Cardiac septum (tissue), 1 donor: ENCODE measurements at places on chromosomes 5 and 9. TPM values are rescaled to one million over a fixed set of nuclear protein-coding genes. Genes with fewer than 3 reads are reported as not detected.

LVRN gene
- total RNA-seq, result 0.27 TPM

ECSCR gene
- 20.1 TPM for total RNA-seq

DNA sequence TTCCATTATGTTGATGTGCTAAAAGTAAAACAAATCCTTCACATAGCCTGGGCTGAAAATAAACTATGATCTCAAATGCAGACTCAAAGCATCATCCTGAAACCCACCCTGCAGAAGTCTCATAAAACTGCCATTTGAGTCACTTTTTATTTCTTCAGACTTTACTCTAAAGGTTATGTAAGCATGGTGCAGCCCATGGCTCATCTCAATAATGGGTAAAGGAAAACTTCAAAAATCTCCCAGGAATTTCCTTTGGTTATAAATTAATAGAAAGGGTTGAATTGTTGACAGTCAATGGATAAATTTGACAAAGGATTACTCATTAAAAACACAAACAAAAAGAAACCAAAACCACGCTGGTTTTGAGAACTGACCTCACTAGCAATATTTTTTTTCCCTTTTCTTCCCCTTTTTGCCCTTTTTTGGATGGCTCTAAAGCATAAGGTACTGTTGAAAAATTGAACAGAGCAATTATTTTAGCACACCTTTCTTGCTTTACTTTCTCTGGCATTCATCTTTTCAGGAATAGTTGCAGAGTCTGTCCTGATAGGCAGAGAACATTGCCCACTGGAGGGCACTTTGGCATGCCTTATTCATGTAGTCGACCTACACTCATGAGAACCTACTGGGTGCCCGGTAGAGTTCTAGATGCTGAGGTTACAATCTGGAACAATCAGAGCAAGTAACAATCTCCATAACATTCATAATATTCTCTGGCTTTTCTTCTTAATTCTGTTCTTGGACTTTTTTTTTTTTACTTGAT is 191.4 kb downstream of the TMEM167A start:
- DNase-seq, result no peak

- no peak for DNase-seq
These were observed 820.1 kb downstream of the CDH12 start for GRCh38 chr5:22033066-22033465.

- DNase-seq, result no peak
These were observed 89.6 kb downstream of the CCDC171 start for GRCh38 chr9:15642369-15642962.

GRCh38 chr5:139768807-139769465 is 26.7 kb upstream of the PSD2 start:
- DNase-seq, result no peak

- peak; percentile 4 for DNase-seq
These were observed 64.0 kb upstream of the PPP1R26 start for GRCh38 chr9:135415586-135415985.

- DNase-seq, result no peak
These were observed 25.0 kb downstream of the SGTB start for GRCh38 chr5:65696892-65697291.

DNA sequence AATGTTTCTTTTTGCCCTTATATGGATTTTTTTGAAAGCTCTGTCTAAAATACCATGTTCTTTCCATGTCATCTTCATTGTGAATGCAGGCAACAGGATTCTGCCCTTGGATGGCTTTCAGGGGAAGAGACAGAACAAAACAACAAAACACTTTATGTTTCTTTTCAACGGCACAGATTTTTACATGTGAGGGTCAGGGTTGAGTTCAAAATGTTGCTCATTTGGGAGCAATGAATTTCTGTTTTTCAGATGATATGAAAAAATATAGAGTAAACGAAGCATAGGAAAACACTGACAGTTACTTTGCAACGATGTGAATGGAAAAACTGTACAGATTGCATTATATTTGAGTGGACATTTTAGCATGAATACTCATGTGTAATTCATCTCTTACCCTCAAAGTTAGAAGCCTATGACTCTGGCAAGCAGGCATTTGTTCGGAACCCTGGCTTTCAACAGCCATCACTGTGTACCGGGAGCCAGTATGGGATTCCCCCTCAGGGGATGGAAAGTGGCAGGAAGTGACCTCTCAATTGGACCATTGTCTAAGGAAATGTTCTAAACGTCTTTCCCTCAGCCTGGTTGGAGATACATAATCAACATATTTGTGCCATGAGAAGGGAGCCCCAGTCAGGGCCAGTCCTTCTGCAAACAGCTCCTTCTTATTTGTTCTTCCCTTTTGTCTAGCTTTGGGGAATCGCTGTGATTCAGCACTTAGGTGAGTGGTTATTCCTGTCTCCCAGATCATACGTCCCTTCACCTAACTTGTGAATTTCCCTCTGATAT is 153.9 kb upstream of the MEF2C start:
- DNase-seq, result no peak
